ENCODE measurements at places on chromosomes 4 and X. TPM values are rescaled to one million over a fixed set of nuclear protein-coding genes. Genes with fewer than 3 reads are reported as not detected.

The CDKL5 gene
- 5.6 TPM for total RNA-seq

DNA sequence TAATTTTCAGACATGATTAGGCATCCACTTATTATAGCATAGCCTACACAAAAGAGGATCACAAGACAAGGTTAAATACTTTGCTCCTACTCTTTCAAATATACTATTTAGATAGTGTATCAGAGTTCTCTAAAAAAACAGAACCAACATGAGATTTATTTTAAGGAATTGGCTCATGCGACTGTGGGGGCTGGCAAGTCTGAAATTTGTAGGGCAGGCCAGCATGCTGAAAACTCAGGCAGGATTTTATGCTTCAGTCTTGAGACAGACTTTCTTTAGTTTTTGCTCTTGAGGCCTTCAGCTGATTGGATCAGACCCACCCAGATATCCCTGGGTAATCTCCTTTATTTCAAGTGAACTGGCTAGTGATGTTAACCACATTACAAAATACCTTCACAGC, 169.5 kb downstream of the MAML3 start:
- no peak for DNase-seq

- DNase-seq, result no peak
Measured at GRCh38 chr4:177235026-177235425, 74.6 kb upstream of the NEIL3 start.

DNA sequence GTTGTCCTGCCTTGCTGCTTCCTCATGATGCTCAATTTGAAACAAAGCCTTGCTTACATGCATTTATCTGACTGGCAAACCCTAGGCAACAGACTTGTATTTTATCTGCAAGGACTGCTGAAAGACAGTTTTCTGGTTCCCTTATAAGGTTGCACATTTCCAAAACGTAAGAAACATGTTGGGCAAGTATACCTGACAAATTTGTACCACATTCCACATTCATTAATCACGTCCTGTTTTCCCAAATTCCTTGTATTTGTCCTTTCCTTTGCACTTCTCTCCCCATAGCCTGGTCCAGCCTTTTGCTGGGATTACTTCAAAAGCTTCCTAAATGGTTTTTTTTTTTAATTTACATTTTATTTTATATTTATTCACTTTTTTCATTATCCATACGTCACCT, 310.1 kb downstream of the PPP3CA start:
- DNase-seq, result no peak

GRCh38 chr4:139738846-139739613, 73.4 kb downstream of the MGST2 start:
- DNase-seq, result no peak

GRCh38 chr4:169143335-169143734, 127.4 kb downstream of the SH3RF1 start:
- no peak for DNase-seq

- no peak for DNase-seq
Measured at GRCh38 chrX:63282077-63282476, 69.1 kb downstream of the SPIN4 start.

The FAM47C gene
- total RNA-seq, result not detected

The RGN gene
- total RNA-seq, result not detected

DNA sequence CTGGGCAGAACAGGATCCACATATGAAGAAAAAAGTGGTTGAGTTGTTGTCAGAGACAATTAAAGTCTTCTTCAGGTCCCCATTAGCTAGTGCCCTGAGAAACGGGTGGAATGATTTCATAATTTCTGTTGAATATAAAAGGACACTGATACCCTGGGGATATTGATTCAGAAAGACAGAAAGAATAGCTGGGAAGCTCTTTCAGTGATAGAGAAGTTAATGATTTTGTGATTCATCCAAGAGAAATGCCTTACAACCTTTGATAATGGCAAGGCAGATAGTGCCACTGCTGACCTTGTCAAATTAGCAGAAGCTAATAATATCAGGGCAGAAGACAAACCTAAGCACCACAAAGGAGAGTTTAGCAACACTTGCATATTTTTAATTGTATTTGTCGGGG, 37.9 kb downstream of the UNC5C start:
- DNase-seq, result no peak

The EDA2R gene
- 0.31 TPM for total RNA-seq

The HPRT1 gene
- 19.2 TPM for total RNA-seq

- DNase-seq, result peak; percentile 73
Measured at GRCh38 chr4:663438-664428, 10.3 kb downstream of the ATP5ME start.
